ENCODE measurements at places on chromosomes 4 and X.

DNA sequence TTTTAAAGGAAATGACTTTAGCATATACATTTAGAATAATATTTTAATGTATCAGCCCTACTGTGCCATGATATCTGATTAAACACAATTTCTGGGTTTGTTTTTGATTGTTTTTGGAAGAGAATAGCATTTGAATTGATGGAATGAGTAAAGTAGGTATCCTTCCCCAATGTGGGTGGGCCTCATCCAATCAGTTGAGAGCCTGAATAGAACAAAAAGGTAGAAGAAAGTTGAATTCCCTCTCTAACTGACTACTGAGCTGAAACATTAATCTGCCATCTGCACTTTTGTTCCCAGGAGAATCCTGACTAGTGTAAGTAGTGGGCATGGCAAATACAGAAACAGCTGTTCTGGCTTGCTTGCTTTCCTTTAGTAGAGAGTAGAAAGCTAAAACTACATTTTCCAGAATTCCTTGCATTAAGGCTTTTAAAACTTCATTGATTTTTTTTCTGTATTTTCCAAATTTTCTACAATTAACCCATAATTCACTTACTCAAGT lies 9.7 kb upstream of the SEC24D start:
- DNase-seq, result no peak

DNA sequence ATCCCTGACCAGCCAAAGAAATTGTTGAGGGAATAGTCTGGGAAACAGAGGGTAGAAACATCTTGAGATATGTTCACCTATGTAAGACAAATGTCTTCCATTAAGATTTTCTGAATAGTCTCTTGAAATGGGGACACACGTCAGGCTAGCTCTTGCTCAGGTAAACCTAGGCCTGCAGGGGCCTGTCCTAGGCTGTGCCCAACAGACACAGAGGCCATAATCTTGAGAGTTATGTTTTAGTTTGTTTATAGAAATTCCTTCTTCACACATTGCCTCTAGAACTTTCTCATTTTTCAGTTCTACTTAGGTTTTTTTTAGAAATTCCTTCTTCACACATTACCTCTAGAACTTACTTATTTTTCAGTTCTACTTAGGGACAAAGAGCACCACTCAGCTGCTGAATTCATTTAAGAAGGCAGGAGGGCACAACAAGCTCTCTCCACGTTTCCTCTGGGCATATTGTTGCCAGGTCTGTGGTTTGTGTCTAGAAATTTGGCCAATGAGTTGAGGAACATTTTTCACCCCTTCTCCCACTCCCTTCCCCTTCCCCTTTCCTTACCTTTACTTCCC lies 94.9 kb downstream of the ARHGAP24 start:
- no peak for DNase-seq

DNA sequence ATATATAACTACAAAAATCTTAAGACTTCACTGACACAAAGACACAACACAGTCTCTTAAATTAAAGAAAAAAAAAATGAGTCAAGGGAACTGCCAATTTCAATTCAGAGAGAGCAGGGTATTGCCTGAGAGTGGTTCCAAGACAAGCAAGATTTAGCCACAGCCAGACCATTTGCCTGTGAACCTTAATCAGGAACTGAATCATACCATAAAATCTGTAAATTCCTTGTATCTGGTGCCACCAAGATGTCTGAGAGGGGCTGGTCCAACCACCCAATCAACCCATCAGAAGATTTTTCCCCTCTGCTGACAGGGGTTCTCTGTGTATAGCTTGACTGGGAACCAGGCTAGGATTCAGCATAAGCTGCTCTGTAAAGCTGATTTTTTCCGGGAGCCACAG lies 159.2 kb downstream of the CPEB2 start:
- no peak for DNase-seq

DNA sequence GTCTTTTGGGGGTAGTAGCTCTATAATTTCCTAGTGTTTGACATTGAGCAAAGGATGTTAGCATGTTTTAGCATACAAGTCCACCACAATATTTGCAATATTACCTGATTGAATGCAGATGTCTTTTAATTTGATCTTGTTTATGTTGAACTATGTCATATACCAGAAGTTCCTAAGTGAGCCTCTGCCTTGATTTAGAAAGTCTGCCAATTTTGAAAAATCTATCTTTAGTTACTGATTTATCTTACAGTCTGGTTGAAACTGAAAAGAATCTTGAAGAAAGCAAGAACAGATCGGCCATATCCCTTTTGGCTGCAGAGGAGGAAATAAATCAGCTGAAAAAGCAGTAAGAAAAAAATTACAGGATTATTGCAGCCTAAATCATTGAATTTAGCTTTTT lies 18.5 kb downstream of the SPATA18 start:
- DNase-seq, result no peak

DNA sequence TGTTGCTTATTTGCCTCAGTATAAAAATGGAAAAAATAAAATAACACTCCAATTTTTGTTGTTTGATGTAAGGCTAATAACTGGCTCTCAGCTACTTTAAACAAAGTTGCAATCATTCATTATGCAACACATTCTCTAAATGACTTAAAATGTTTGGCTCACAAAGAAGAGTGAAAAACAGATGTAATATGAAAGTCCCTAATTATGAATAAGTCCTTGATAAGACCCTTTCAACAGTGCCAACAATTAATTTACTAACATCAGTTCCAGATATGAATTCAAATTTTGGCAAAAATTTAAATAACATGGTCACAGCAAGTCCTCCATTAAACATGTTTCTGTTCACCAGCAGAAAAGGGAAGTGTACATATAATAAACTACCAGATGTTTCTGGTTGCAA lies 69.8 kb downstream of the PAPSS1 start:
- DNase-seq, result no peak

DNA sequence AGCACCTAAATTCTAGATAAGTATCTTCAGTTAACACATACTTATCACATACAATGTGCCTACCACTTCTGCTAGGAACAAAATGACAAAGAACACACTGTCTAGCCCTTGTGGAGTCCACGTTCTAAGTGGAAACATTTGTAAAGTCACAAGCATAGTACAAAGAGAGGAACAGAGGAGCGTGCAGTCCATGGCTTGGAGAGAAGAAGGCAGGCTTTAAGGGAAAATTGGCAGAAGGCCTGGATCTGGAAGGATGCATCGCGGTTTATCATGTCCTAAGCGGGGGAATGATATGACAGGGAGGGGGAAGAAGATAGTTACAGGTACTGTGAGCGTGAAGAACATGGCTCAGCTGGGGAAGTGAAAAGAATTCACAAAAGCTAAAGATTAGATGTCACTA lies 218.0 kb downstream of the PRDM5 start:
- DNase-seq, result no peak

DNA sequence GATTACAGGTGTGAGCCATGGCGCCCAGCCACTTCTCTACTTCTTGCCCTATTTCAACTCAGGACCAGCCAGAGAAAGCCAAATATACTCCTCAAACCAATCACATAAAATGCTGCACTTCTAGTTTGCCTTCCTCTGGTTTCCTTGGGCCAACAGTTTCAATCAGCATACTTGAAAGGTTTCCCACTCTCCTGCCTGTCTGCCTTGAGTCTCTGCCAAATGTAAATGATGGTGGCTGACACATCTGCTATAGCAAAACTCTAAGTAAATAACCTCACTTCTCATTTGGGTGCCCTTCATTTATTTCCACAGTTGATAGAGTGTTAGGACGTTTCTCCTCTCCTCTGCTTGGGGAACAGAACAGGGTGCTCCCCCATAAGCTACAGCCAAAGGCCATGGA lies 36.4 kb upstream of the PPA2 start:
- no peak for DNase-seq

GRCh38 chr4:76998251-76998901 lies 48.8 kb downstream of the SEPTIN11 start:
- DNase-seq, result no peak

DNA sequence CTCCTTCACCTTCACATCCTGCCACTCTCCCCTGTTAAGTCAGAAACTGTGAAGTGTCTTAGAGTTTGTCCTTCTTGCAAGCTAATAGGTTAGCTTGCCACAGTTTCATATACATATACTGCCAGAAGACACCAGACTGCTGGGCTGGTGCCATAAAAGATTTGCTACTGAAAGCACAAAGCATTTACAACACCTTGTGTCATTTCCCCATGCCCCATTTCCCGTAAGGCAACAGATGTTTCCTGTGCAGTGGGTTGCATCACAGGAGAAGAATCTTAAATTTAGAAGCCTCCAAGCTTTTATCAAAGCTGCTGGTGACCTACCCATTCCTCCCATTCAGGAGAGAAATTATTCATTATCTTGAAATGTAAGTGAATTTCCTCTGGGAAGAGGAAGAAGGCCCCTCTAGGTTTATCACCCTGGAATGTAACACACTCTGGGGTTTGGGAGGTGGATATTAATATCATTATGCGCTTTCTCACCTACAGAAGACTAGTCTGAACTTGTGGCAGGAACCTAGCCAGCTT lies 34.5 kb upstream of the RAB33B start:
- no peak for DNase-seq

- DNase-seq, result no peak
These were observed 63.6 kb upstream of the NRK start for GRCh38 chrX:105758754-105759153.

DNA sequence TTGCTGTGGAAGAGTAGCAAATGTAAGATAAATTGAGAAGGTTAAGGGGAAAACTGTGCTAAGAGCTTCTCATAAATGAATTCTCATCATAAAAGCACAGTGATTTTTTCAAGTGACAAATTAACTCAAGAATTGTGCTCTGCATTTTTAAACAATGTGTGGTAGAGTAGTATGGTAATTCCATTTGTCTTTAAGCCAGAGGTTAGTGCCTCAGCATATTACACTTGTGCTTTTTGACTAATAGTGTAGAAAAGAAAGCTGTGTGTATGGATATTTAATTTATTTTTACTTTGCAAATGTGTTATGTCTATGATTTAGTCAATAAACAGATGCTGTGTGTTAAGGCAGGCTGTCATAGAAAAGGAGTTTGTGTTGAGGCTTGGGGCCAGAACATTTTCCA lies 61.0 kb downstream of the FHIP1A start:
- DNase-seq, result no peak

DNA sequence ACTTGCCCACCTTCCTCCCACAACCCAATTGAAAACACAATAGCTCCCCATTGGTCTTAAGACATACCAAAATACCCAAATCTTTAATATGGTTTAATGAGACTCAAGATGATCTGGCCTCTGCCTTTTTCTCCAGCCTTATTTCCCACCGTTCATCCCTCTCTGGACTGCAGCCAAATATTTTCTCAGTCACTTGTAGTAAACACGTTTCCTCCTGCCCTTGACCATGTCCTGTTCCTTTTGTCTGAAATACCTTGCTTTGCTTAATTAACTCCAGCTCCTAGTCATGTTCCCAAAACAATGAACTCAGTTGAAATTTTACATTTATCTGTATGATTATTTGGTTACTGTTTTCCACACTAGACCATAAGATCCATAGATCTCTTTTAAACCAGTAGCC lies 8.4 kb upstream of the NUP54 start:
- DNase-seq, result no peak

DNA sequence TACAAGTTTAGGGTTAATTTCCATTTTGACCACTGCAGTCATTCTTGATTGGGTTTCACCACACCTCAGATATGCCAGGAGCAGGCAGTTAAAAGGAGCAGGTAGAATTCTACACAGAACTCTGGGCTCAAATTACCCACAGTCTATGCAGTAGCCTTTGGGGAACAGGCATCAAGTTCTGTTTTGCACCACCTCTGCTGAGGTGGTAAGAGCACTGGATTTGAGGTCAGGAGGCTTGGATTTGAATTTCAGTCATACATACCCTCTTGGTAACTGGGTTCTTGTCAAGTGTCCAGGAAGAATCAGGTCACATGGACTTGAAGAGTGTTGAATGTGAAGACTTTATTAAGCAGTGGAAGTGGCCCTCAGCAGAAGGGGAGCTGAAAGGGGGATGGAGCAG lies 40.4 kb upstream of the PGK1 start:
- DNase-seq, result no peak

GRCh38 chrX:83469551-83469950 lies 38.5 kb upstream of the POU3F4 start:
- DNase-seq, result no peak

GRCh38 chrX:42027367-42028000 lies 104.1 kb upstream of the CASK start:
- DNase-seq, result no peak

DNA sequence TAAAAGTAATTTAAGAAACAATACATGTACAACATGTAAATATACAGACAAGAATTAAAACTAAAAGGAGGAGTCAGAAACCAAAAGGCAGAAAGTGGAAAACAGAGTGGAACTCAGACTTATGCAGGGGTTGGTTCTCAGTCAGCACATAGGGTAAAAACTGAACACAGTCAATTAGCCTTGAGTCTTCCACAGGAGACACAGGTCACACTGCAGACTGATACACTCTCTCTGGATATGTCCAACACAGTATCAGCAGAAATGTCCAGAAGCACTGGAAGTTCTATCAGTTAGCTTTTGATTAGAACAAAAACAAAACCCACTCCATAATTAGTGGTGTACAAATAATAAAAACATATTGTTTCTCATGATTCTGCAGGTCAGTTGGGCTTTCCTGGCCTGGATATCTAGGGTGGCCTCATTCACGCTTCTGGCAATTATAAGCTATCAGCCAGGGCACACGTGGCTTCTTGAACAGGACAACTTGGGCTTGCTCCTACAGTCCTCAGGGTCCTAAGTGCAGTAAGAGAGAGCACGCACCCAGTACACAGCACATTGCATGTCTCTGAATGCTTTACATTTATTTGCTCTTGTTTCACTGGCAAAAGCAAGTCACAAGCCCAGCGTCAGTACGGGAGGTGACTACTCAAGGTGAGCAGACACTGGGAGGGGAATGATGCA lies 21.6 kb downstream of the TEC start:
- no peak for DNase-seq

DNA sequence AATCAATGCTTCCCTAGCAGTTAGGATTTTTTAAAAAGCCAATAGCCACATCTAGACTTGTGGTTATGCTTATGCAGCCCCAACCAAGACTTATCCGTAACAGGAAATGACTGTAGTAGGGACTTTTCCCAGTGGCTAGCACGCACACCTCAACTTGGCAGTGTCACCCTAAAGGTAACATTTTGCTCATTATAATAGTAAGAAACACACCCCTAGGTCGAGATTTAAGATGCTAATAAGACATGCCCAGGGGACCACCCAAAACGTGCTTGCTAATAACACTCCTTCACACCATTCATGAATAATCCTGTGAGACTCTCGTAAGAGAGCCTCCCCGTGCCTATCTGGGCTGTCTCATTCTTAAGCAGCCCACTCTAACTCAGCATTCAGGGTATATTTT lies 195.3 kb downstream of the CHIC1 start:
- no peak for DNase-seq

DNA sequence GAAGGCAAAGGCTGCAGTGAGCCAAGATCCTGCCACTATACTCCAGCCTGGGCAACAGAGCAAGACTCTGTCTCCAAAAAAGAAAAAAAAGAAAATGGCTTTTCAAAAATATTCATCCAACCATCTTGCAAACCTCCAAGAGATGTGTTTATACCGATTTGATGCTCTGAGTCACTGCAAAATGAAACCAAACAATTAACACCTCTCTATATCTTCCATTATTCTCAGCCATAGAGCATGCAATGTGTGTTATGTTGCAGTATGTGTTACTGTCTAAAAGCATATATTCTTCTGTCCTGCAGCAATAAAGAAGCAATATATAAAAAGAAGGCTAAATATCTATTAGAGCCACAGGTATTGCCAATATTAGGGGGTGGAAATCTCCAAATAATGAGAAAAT lies 51.4 kb downstream of the ARAP2 start:
- no peak for DNase-seq

GRCh38 chr4:41069838-41070237 lies 144.5 kb downstream of the APBB2 start:
- DNase-seq, result no peak
